Thoracic aorta (tissue), 2 donors: ENCODE measurements at places on chromosomes 5 and 9. TPM values are rescaled to one million over a fixed set of nuclear protein-coding genes. Genes with fewer than 3 reads are reported as not detected.

CFAP157 gene
- 0.28 TPM for total RNA-seq

SARDH gene
- total RNA-seq, result 4.3 TPM

LTC4S gene
- total RNA-seq, result 4.9 TPM

DBH gene
- not detected for total RNA-seq

SLC28A3 gene
- not detected for total RNA-seq

LECT2 gene
- total RNA-seq, result not detected

CCL21 gene
- not detected for total RNA-seq

ANXA2R gene
- 5.3 TPM for total RNA-seq

GRCh38 chr9:7058473-7058872 is 300.7 kb downstream of the KDM4C start:
- no peaks in the 10 kb centered on the region for H3K36me3 ChIP-seq
- no peak overlapping the region for H3K4me3 ChIP-seq
- DNase-seq, result no peak
- H3K4me1 ChIP-seq, result no peaks in the 10 kb centered on the region
- no peak overlapping the region for H3K27ac ChIP-seq

DNA sequence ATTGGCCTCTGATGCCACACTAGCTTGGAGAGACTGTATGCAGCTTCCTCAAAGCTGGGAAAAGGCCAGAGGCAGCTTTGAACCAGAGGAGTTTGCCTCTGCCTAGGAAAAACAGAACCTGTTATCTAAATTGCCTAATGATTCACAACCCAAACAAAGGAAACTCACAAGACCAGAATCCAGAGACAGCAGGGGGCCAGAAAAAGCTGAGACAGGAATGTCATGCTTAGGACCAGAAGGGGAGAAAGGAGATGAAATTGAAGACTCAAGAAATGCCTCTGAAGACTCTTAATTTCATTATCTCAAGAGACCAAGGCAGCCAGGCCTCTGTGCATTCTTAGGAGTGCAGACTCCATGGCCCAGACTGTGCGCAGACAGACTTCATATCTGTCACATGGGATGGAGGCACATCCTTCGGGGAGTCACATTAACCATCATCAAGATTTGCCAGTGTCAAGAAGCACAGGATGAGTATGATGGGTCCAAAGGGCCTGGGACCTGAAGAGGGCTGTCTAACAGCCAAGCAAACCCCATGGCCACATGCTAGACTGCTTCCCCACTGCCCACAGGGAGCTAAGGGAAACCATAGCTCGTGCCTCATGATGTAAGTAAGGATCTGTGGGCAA is 57.3 kb downstream of the ARSB start:
- H3K4me1 ChIP-seq, result no peaks in the 10 kb centered on the region
- H3K36me3 ChIP-seq, result no peaks in the 10 kb centered on the region
- DNase-seq, result no peak
- H3K4me3 ChIP-seq, result no peak overlapping the region

DNA sequence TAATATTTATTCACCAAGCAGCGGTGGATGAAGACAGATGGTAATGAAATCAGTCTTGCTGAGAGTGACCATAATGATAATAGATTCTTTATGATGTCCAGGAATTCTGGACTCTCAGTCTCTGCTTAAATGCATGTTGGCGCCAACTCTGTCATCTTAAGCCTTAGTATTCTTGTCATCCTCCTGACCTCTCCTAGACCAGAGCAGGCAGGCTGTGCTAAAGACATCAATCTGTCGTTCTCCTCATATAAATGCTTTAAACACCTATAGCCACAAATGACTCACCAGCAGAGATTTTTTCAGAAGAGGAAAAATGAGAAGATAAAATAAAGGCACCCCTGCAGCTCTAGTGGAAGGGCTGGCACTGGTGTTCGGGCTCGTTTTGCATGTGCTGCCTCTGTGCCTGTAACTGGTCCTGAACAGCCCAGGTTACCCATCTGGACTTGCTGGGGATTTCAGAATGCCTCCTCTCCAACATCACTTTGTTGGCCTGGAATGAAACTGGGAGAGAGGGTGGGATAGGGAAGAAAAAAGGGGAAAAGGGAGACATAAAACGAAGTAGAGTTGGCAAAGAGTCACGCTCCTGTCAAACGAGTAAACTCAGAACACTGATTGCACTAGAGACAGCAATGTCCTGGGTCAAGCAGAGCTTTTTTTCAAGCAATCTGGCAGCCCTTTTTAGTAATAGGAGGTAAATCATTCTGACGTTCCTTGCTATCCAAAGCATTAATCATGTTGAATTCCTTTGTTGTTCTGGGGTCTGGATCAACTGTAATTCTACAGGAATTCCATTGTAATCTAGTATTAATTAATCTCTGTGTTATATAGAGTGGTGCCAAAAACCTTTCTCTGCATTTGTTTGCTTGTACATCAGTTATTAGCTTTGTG is 195.5 kb upstream of the CLINT1 start:
- no peaks in the 10 kb centered on the region for H3K4me1 ChIP-seq
- no peak overlapping the region for H3K27ac ChIP-seq
- DNase-seq, result no peak

DNA sequence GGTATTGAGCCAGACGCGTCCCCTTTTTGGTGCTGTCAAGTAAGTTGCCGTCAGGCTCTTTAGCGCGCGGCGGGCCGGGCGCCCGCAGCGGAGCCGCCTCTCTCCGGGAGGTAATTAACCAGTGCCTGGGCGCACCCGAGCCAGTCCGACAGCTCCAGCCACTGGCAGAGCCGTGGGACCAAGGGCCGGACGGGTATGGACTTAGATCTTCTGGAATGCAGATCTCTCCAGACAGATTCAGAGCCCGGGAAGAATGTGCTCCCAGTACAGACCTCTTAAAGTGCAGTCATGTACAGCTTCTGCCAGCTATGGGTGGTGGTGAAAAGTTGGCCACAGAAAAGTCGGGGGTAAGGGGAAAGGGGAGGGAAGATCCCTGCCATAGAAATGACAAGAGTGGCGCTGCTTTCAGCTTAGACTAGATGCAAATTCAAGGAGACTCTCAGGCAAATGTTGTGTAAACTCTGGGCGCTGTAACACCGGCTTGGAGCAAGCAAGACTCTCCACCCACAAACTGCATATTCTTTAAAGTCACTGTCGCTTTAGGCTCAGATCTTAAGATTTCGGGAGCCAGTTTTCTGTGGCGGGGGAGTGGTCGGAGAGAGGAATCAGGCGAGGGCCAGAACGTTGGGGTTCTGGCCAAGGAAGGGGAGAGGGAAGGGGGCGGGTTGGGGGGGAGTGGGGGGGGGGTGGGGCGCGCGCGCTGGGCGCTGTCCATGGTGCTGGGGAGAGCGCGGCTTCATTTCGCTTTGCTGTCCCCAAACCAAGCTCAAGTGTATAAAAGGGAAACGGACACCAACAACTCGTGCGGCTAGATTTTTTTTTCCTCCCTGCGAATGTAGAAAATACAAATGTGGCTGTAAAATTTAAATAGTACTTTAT is 29.2 kb downstream of the NR2F1 start:
- H3K4me3 ChIP-seq, result no peak overlapping the region
- no peaks in the 10 kb centered on the region for H3K4me1 ChIP-seq
- H3K36me3 ChIP-seq, result no peaks in the 10 kb centered on the region
- no peak for DNase-seq
- H3K27ac ChIP-seq, result no peak overlapping the region
- H3K27me3 ChIP-seq, result peaks cover 38% of the 10 kb centered on the region

DNA sequence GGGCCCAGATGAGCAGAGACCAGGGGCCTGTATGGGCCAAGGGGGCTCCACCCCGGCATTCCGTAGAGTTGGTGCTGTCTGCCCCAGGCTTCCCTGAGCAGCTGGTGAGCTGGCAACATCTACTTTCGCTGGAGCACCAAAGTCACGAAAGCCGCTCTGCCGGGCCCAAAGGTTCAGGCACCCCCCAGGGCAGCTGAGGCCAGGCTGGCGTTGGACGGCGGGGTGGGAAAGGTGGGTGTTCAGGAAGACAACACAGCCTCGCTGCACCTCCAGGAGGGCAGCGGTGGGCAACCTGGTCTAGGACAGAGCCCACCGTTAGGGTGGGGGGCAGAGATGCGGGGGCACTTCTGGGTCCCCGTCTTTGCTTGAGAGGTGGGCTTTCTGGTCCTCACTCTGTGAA is 30.1 kb upstream of the TMEM250 start:
- no peaks in the 10 kb centered on the region for H3K27me3 ChIP-seq
- H3K4me1 ChIP-seq, result no peaks in the 10 kb centered on the region
- no peak overlapping the region for H3K4me3 ChIP-seq
- H3K27ac ChIP-seq, result no peak overlapping the region
- no peak for DNase-seq

DNA sequence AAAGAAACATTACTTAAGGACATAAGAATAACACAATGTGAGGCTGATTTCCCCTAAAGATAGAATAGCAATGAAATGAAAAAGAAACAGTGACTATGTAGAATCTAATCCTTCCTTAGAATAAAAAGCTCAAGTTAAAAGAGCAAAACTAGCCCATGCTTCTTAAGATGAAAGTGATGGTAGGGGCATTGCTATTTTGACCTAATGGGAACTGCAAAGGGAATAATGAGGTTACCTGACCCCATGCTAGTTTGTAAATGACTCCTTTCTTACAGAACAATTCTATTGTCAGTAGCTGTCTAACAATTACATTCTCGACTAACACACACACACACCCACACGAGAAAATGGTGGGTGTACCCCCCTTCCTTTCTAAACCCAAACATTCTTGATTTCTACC is 575.8 kb downstream of the CSNK1G3 start:
- DNase-seq, result no peak
- H3K27ac ChIP-seq, result no peak overlapping the region
- no peak overlapping the region for H3K4me3 ChIP-seq
- no peaks in the 10 kb centered on the region for H3K36me3 ChIP-seq

DNA sequence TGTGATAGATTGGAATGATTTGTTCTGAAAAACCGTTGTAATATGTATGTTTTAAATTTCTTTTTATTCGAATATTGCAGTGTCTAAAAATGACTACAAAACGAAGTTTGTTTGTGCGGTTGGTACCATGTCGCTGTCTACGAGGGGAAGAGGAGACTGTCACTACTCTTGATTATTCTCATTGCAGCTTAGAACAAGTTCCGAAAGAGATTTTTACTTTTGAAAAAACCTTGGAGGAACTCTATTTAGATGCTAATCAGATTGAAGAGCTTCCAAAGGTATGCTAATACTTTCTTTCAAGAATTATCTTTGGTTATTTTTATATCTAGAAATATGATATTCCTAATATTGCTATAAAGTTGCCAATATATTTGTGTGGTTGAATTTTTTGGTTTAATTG is 66.3 kb downstream of the ERBIN start:
- DNase-seq, result no peak
- H3K36me3 ChIP-seq, result no peaks in the 10 kb centered on the region
- no peaks in the 10 kb centered on the region for H3K4me1 ChIP-seq
- no peak overlapping the region for H3K27ac ChIP-seq
- H3K27me3 ChIP-seq, result no peaks in the 10 kb centered on the region

DNA sequence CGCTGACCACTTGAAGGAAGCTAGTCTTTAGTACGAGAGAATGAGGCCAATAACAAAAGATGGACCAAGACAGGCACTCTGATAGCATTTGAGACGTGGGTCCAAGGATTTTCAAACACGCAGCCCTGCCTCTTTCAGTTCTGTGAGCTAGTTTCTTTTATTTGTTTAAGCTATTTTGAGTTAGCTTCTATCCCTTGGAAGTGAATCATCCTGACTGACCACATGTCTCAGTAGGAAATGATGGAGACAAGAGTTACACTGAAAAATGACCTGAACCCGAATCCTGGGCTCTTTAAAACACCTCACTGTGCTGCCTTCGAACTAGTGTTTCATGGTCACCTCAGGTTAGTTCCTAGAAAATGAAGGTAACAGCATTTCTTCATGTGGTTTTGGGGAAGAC is 9.9 kb downstream of the TEK start:
- H3K27me3 ChIP-seq, result no peaks in the 10 kb centered on the region
- H3K36me3 ChIP-seq, result no peaks in the 10 kb centered on the region
- no peaks in the 10 kb centered on the region for H3K4me1 ChIP-seq
- no peak for DNase-seq
- no peak overlapping the region for H3K4me3 ChIP-seq

DNA sequence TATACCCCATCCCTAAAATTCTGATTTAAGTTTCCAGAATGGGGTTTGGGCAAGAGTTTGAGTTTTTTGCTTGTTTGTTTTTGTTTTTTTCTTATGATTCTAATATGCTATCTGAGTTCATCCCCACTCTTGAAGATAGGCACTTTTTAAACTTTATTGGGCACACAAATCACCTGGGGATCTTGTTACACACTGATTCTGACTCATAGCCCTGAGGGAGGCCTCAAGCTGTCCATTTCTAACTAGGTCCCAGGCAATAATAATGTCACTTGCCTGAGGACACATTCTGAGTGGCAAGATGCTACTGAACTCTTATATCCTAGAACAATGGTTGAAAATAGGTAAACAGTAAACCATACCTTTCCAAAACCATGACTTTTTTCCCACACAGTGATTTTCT is 22.8 kb upstream of the ABLIM3 start:
- H3K4me3 ChIP-seq, result no peak overlapping the region
- H3K27ac ChIP-seq, result no peak overlapping the region
- H3K36me3 ChIP-seq, result no peaks in the 10 kb centered on the region
- H3K4me1 ChIP-seq, result no peaks in the 10 kb centered on the region
- no peaks in the 10 kb centered on the region for H3K27me3 ChIP-seq

DNA sequence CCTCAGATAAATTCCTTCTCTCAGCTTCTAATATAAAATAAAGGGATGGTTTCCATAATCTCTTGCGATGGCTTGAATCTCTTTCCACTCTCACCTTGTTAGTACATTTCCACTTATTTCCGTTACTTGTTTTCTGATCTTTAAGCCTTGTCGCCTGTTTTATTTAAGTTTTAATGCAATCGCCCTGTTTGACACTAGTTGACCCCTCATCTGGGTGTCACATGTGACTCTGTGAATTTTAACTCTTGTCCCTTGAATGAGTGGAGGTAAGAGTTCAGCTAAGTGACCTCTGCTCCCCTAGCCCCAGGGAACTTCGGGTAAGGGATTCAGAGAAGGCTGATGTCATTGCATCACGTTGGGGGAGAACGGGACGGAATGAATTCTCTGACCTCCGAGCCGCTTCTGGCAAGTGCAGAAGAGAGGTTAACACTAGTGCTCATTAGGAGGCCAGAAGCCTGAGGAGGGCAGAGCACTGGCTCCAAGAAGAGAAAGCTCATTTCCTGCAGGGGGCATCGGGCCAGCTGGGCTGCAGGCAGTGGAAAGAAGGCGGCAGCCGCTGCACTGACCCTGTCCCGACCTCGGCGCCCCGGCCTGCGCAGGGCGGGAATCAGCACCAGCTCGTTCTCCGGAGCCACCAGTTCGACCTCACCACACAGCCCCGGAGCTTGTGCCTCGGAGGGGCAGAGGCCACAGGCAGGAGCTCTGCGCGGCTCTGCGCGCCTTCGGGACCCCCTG is 569 bp downstream of the HINT2 start:
- no peaks in the 10 kb centered on the region for H3K27me3 ChIP-seq
- peak overlapping the region; percentile 88 for H3K27ac ChIP-seq

DNA sequence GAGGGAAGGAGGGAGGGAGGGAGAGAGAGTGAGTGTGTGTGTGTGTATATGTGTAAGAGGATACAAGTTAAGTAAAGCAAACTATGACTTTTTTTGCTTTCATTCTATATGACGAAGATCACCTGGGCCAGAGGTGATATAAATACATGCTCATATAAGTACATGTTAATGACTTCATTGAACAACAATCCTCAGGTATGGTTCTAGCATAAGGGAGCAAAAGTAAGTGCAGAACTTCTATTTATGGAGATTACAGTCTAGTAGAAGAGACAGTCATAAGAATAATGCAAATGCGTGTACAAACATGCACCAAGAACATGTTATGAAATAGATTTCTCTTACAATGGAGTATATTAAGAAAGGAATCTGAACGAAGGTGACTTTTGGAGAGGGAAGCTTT is 1804.0 kb downstream of the MAT2B start:
- no peak for DNase-seq
- H3K4me1 ChIP-seq, result no peaks in the 10 kb centered on the region
- H3K36me3 ChIP-seq, result no peaks in the 10 kb centered on the region
- no peaks in the 10 kb centered on the region for H3K27me3 ChIP-seq
